Fibroblast of lung (primary cell): ENCODE measurements at places on chromosomes 6 and 20.

GRCh38 chr6:36177166-36177565, 19.4 kb upstream of the BRPF3 start:
- no peak for DNase-seq

DNA sequence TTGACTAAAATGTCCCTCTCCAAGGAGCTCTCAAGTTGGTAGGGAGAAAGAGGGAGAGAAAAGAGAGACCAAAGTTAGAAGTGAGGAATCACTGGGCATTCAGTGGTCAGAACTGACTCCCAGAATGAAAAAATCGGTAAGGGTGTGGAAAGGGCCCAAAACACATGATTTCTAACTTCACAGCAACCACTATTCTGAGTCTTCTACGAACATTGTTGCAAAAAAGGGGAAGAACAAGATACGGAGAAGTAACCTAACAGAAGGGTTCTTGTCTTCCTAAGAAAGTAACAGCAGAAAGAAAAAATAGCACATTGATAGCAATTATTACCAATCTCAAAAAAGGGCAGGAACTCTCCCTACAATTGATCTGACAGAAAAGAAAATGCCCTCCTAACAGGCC, 65.6 kb downstream of the ATP9A start:
- no peak for DNase-seq

GRCh38 chr6:162621246-162621645, 106.3 kb downstream of the PRKN start:
- peak; percentile 78 for DNase-seq

DNA sequence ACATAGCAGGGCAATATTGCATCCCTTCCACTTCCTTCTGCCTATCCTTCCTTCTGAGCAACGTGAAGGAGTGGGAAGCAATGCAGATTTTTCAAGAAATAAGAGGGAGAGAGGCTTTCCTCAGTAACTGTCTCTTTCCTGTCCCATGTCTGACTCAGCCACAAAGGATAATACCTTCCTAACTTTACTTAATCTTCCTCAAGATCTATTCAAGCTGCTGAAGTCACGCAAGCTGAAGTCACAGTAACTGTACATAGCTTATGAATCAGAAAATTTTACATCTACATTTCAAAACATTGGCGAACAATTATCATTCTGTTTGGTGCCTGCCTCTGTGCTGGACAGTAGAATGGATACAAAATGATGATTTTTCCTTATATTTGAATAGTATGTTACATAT, 86.4 kb upstream of the POU3F2 start:
- no peak for DNase-seq

GRCh38 chr6:51300510-51300909, 481.8 kb downstream of the TFAP2B start:
- DNase-seq, result no peak

DNA sequence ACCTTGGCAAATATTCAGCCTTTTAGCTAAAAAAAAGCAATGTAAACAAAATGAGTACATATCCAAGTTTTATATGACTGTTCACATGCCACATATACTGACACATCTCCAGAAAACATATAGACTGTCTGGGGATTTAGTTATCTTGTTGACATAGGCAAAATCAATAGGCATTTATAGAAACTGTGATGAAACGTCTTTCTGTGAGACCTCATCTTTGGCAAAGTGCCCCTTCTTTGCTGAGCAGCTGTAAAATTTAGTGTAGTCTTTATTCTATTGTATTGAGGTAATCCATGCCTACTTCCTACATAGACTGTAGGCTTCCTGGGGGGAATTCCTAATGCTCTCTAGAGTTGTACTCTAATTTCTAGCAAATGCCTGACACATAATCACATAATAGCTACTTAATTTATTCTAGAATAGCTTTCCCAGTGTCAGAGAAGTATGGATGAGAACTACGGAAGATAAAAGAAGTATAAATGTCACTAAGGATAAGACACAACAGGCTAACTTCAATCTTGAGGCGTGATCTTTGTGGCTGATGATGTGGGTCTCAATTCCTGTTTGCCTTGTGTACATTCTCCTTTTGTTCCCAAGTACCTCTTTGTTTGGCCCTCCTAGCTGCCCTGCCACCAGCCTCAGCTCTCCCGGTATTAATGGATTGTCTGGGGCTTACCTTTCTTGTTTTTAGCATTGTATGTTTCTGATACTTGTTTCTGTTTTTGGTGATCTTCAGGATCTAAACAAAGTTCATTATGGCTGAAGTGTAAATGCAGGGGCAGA, 30.6 kb downstream of the PTCHD4 start:
- DNase-seq, result no peak

GRCh38 chr6:2976060-2976459, 4.7 kb upstream of the SERPINB6 start:
- no peak for DNase-seq

GRCh38 chr6:122833021-122833491, 44.0 kb downstream of the SMPDL3A start:
- no peak for DNase-seq

DNA sequence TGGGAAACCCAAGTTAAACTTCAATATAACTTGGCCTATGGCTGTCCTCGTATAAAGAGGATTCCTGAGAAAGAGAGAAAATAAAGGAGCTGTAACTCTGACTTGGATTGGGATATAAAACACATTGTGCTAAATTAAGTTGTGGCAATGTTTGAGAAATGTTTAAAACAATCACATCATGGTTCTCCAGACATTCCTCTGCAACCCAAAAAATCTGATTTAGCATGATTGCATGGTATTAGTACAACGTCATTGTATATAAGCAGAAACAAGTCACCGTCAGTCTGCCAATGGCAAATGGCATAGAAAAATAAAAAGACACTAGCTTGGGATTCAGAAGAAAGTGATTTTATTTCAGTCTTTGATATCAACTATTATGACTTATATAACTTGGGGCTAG, 140.2 kb upstream of the FAM83B start:
- no peak for DNase-seq

- DNase-seq, result no peak
Measured at GRCh38 chr6:121694801-121695251, 259.4 kb downstream of the GJA1 start.

GRCh38 chr20:44742304-44743079, 3.2 kb upstream of the KCNK15 start:
- DNase-seq, result no peak

DNA sequence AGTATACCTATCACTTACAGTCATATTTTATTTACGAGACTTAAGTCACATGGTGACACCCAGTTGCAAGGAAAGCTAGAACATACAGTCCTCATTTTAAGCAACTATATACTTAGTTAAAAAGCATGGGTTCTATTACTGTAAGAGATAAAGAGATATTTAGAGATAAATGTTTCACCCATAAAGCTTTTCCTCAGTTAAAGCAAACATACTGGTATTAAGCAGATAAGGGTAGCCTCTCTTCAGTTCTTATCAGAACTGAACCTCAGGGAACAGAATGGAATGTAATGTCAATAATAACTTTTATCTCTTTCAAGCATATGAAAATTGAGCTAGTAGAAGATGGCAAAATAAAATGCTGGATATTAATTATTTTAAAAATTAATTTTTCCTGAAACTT, 9.9 kb upstream of the ASCC3 start:
- no peak for DNase-seq

GRCh38 chr20:47127999-47128398, 228.5 kb downstream of the ZMYND8 start:
- no peak for DNase-seq

GRCh38 chr6:41777551-41778285, 2.0 kb downstream of the FRS3 start:
- DNase-seq, result no peak

DNA sequence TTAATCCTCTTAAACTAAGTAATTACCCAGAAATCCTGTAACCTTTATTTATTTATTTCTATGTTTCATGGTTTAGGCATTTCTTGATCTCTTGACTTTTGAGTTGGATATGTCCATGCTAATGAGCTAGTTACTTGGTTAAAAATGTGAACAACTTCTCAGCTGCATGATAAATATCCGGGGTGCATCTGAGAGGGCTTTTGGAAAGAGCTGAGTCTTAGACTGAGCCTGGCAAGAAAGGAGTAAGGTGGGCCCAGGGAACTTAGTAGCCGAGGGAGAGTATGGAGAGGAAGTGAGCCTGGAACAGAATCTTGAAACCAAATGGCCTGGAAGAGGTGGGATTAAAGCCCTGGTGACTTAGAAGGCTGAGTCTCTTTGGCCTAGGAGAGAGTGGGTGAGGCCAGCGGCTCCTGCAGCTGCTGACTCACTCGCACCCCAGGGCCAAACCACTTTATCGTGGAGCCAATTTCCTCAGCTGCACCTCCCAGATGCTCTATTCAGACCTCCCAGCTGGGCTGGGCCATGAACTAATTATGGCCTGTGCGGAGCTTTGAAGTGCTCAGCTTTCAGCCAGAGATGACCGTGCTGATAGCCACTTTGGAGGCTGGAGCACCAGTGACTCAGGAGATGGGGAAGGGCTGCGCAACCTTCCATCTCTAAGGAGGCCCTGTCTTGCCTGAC, 19.1 kb downstream of the TGM3 start:
- DNase-seq, result peak; percentile 97

GRCh38 chr6:134590449-134590848, 272.5 kb upstream of the SGK1 start:
- peak; percentile 63 for DNase-seq

GRCh38 chr20:17562804-17563305, 7.0 kb upstream of the DSTN start:
- DNase-seq, result peak; percentile 95

- no peak for DNase-seq
Measured at GRCh38 chr6:106639812-106640211, 10.4 kb downstream of the QRSL1 start.

- DNase-seq, result peak; percentile 70
Measured at GRCh38 chr20:47784599-47785310, 526 bp downstream of the SULF2 start.

DNA sequence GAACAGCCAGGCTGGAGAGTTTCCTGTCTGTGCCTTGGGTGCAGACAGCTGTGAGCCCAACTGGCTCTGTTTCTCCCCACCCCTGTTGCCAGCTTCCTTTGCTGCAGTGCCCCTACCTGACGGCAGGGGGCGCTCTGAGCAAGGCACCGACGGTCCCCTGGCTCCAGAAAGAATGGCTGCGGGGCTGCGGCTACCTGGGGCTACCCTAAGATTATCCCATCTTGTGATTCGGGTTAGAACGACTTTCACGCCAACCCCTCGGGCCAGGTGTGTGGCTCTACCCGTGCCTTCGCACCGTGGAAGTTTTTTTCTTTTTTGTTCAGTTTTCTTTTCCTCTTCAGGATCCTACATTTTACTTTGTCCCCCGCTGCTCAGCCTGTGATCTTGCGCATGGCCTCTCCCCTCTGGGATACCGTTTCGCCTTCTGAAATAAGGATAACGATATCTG, 33.4 kb upstream of the AAR2 start:
- peak; percentile 37 for DNase-seq

- DNase-seq, result no peak
Measured at GRCh38 chr6:37339741-37340638, 13.8 kb upstream of the RNF8 start.

- no peak for DNase-seq
Measured at GRCh38 chr20:53871541-53871940, 198.9 kb downstream of the BCAS1 start.

- DNase-seq, result no peak
Measured at GRCh38 chr20:57213924-57214323, 52.5 kb downstream of the BMP7 start.

- no peak for DNase-seq
Measured at GRCh38 chr6:15472621-15473020, 190.2 kb downstream of the DTNBP1 start.

DNA sequence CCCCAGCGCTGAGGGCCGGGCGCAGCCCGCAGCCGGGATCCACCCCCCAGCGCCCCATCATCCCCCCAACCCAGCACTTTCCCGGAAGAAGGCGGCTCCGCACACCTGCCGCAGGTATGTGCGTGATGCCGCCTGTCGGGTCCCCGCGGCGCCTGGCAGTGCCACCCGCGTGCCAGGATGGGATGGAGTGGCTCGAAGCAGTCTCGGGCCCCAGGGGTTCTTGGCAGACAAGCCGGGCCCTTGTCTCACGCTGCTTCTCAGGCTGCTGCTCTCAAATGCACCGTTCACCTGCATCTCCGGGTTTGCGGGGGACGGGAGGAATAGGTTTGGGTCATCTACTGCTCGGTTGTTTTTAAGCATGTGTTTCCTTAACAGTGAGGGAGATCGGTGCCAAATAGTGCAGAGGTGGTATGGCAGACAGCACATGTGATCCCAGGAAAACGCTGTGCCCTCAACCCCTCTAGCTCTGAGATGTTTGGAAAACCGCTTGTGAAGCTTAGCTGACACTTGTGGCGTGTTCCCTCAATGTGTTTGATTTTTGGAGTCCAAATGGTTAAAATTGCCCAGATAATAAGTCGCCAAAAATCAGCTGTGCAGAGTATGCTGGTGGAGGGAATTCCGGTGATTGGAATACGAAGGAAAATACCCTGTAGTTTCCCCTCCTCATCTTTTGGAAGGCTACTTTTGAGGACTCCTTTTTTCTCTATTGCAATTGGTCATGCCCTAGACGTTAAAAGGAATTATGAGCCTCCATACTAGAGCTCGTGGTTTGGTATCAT, 926 bp downstream of the MYLIP start:
- DNase-seq, result peak; percentile 36

GRCh38 chr6:163485388-163485851, 70.9 kb downstream of the QKI start:
- peak; percentile 19 for DNase-seq

DNA sequence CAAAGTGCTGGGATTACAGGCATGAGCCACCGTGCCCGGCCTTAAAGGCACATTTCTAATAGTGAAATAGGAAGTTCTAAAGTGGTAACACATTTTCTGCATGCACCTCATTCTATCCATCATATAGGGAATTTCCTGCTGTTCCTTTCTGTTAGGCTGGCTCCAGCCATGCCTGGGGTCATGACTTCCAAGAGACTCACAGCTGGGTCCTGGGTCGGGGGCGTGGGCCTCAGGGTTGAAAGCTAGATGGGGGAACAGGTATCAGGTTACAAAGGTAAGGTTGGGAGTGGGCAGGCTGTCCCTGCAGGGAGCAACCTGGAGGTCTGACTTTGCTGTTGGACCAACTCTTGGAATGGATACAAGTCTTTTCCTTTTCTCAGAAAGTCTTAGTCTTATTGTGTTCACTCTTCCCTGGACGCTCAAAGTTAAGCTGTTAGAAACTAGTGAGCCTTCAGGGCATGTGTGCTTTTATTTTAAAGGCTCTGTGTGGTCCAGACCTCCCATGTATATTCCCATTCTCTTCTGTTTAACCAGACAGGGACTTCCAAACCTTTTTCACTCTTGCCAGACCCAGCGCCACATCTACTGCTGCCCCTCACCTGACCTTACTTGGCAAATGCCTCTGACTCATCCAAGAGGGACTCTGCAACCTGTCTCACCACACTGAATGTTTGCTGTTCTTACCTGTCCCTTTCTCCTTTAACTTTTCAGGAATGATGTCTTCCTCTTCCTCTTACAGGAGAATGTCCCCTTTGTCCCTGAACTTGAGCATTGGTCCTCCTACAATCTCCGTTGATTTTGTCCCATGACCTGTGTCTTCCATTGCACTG, 64.4 kb downstream of the TMEM170B start:
- DNase-seq, result no peak
